ENCODE measurements at places on chromosomes 5 and 9. TPM values are rescaled to one million over a fixed set of nuclear protein-coding genes. Genes with fewer than 3 reads are reported as not detected.
A peak's percentile ranks its signal among the peaks of the same experiment; 100 is the strongest.

- no peak overlapping the region for H3K4me3 ChIP-seq
- no peak for DNase-seq
- no peaks in the 10 kb centered on the region for H3K27me3 ChIP-seq
- peaks cover 9% of the 10 kb centered on the region for H3K36me3 ChIP-seq
- peaks cover 29% of the 10 kb centered on the region for H3K4me1 ChIP-seq
Observed at GRCh38 chr9:136903041-136903554, 16.8 kb downstream of the TRAF2 start.

GRCh38 chr9:94882966-94883641 lies 156.6 kb downstream of the AOPEP start:
- H3K27ac ChIP-seq: no peak overlapping the region
- H3K4me3 ChIP-seq: no peak overlapping the region
- DNase-seq: no peak

- peaks cover 6% of the 10 kb centered on the region for H3K4me1 ChIP-seq
- H3K36me3 ChIP-seq: no peaks in the 10 kb centered on the region
- H3K27ac ChIP-seq: no peak overlapping the region
- no peak overlapping the region for H3K4me3 ChIP-seq
- no peaks in the 10 kb centered on the region for H3K27me3 ChIP-seq
Observed at GRCh38 chr5:154786414-154786813, 31.2 kb downstream of the LARP1 start.

DNA sequence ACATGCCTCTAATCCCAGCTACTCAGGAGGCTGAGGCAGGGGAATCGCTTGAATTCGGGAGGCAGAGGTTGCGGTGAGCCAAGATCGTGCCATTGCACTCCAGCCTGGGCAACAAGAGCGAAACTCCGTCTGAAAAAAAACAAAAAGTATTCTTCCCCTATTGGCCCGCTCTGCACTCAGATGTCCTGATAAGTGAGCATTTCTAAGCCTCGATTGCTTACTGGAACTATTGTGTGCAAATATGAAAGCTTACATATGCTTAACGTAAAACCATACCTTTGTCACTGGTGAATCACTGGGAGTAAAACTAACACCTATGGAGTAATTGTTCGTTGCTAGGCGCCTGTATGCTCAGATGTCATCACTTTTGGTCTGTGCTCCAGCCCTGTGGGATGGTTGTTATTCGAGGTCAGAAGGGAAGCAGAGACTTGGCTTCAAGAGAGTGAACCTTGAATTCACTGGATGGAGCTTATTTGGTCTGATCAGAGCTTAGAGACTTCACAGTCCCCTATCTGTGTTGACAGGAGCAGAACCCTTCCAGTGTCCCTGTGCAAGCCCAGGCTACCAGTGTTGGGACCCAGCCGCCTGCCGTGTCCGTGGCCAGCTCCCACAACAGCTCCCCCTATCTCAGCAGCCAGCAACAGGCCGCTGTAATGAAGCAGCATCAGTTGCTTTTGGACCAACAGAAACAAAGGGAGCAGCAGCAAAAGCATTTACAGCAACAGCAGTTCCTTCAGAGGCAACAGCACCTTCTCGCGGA lies 25.3 kb upstream of the LTC4S start:
- H3K4me1 ChIP-seq: no peaks in the 10 kb centered on the region
- DNase-seq: no peak
- H3K36me3 ChIP-seq: peaks cover 11% of the 10 kb centered on the region
- H3K27ac ChIP-seq: no peak overlapping the region
- H3K27me3 ChIP-seq: no peaks in the 10 kb centered on the region
- H3K4me3 ChIP-seq: no peak overlapping the region

- no peaks in the 10 kb centered on the region for H3K36me3 ChIP-seq
- no peak for DNase-seq
- no peaks in the 10 kb centered on the region for H3K4me1 ChIP-seq
- H3K4me3 ChIP-seq: no peak overlapping the region
- no peak overlapping the region for H3K27ac ChIP-seq
Observed at GRCh38 chr5:53246042-53246836, 136.7 kb upstream of the MOCS2 start.

- DNase-seq: no peak
- no peaks in the 10 kb centered on the region for H3K4me1 ChIP-seq
- no peaks in the 10 kb centered on the region for H3K36me3 ChIP-seq
- no peak overlapping the region for H3K4me3 ChIP-seq
- H3K27me3 ChIP-seq: no peaks in the 10 kb centered on the region
Observed at GRCh38 chr9:86531971-86532640, 177.9 kb upstream of the TUT7 start.

DNA sequence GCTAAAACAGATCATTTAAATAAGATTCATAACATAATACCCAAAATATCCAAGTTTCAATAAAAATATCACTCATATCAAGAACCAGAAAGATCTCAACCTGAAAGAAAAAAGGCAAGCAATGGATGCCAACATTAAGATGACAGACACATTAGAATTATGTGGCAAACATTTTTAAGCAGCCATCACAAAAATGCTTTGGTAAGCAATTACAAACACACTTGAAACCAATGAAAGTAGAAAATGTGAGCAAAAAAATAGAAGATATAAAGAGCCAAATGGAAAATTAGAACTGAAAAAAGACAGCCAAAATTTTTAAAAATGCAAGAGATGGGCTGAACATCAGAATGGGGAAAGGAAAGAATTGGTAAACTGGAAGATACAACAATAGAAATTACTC lies 96.9 kb downstream of the PRELID2 start:
- H3K27me3 ChIP-seq: no peaks in the 10 kb centered on the region
- no peak overlapping the region for H3K27ac ChIP-seq
- DNase-seq: no peak

- no peak overlapping the region for H3K4me3 ChIP-seq
- DNase-seq: no peak
- no peaks in the 10 kb centered on the region for H3K36me3 ChIP-seq
- H3K27ac ChIP-seq: no peak overlapping the region
Observed at GRCh38 chr5:159682623-159683022, 233.7 kb upstream of the ADRA1B start.

- H3K36me3 ChIP-seq: no peaks in the 10 kb centered on the region
- DNase-seq: no peak
- no peaks in the 10 kb centered on the region for H3K27me3 ChIP-seq
- no peak overlapping the region for H3K4me3 ChIP-seq
Observed at GRCh38 chr9:112665347-112665746, 52.6 kb downstream of the INIP start.

DNA sequence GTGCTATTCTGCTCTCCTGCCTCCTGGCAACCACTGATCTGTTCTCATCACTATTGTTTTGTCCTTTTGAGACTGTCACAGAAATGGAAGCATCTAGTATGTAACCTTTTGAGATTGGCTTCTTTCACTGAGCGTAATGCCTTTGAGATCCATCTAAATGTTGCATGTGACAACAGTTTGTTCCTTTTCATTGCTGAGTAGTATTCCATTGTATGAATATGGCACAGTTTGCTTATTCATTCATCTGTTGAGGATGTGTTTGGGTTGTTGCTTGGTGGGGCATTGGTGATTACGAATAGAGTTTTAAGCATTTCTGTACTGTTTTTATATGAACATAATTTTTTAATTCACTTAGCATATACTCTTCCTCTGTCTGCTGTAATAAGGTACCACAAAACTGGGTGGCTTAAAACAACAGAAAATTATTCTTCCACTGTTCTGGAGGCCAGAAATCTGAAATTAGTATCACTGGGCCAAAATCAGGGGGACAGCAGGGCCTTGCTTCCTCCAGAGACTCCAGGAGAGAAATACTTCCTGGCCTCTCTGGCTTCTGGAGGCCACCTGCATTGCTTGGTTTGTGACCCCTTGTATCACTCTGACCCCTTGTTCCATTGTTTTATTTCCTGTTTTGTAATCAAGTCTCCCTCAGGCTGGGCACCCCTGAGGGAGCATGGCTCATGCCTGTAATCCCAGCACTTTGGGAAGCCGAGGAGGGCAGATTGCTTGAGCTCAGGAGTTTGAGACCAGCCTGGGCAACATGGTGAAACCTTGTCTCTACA lies 53.0 kb downstream of the EXOSC2 start:
- no peak overlapping the region for H3K27ac ChIP-seq
- DNase-seq: no peak
- H3K4me1 ChIP-seq: no peaks in the 10 kb centered on the region
- H3K4me3 ChIP-seq: no peak overlapping the region
- no peaks in the 10 kb centered on the region for H3K27me3 ChIP-seq

DNA sequence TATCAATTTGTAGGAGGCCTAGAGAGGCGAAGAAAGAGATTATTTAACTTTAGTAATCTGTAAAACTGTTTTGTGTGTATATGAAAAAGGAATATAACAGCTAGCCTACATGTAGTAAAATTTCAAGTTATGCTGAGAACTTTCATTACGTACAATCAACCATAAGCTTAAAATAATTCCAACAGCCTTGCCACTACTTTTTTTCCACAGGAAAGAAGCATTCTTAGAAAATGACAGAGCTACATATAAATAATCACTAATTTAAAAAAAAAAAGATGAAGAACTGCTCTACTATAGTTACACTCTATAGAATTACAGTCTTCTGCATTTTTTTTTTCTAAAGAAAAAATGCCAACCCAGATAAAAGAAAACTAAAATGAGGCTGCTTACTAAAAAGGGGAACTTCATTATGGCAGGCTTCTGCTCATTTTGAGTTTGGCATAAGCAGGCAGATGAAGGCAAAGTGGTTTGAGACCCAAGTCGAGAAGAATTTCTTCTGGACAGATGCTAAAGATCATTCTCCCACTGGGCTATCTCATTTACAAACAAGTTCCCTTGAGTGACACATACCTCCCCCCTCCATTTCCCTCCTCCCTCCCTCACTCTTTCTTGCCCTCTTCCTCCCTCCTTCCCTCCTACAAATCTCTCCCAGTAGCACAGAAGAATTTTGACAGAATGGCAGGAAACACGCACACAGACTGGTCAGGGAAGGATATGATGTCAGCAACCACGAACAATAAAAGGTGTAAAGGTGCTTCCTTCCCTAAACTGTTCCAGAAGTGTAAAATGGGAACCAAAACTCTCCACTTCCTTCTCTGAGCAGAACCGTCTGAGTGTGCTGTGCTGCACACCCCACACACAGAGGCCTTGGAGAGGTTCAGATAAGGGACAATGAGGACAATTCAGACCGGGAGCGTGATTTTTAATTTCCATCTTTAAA lies 56.1 kb downstream of the MEF2C start:
- H3K27ac ChIP-seq: peak overlapping the region; percentile 1
- H3K27me3 ChIP-seq: no peaks in the 10 kb centered on the region
- H3K36me3 ChIP-seq: no peaks in the 10 kb centered on the region
- no peaks in the 10 kb centered on the region for H3K4me1 ChIP-seq
- no peak overlapping the region for H3K4me3 ChIP-seq
- DNase-seq: peak; percentile 29

DNA sequence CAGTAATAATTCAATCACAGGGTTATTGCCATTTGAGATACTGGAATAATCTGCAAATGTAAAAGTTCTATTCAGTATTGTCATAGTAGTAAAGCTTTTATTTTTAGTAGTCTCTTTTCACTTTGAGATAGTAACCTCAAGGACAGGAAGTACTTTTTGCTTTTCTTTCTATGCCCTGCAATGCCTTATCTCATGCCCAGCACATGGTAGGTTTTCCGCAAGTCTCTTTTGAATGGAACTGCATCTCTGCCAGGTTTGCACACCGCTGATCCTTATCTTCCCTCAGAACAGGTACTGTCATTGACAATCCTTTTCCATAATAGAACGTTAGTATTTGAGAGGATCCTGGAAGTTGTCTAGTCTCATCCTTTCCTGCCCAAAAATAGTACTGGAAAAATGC lies 91.8 kb upstream of the IFNK start:
- DNase-seq: no peak
- no peaks in the 10 kb centered on the region for H3K27me3 ChIP-seq
- H3K4me1 ChIP-seq: peaks cover 5% of the 10 kb centered on the region
- no peak overlapping the region for H3K27ac ChIP-seq

DNA sequence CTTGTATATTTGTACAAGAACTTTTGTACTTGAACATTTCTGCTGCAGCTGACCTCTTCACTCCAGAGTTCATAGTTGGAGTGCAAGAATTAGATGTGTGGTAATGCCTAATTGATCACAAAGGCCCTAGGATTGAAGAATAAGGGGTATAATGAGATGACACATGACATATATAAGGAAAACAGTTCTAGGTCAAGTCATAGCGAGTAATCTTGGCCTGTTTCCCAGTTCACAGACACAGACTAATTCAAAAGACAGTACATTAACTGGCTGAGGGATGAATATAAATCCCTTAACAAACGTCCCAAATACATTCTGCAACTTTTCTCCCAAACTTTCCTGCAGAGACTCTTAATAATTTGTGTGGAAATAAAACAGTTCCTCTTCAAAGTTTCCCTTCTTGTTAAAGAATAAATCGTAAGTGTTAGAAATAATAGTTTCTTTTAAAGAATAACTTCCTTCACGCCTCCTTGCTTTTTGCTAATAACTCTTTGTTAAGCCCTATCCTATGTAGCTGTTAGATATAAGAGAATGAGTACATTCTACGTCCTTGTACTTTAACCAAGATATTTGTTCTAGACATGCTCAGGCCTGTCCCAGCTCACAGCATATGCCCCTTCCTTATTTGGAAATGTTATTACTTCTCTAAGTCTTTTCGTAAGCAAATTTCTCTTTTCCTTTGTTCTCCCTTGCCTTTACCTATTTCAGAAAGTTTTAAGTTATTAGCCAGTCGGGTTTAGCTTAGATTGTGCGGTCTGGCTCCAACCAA lies 556.4 kb upstream of the CTNND2 start:
- H3K27ac ChIP-seq: no peak overlapping the region
- no peaks in the 10 kb centered on the region for H3K27me3 ChIP-seq
- H3K4me1 ChIP-seq: no peaks in the 10 kb centered on the region
- DNase-seq: no peak
- no peak overlapping the region for H3K4me3 ChIP-seq
- no peaks in the 10 kb centered on the region for H3K36me3 ChIP-seq

DNA sequence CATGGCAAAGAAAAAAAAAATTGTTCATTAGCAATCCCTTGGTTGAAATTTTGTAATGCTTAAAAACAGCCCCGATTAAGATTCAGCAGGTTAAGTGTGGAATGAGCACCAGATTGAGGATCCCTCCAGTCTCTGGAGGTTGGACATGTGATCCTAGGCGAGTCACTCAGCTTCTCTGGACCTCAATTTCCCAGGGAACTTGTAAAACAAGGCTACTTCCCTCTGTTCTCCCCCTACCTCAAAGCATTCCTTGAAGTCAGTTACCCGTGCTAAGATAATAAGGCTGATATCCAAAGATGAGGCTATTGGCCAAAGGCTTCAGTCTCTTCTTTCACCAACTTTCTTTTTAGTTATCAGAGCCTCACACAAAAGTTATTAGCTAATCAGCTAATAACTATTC lies 2.9 kb downstream of the KLHL3 start:
- no peak overlapping the region for H3K4me3 ChIP-seq
- no peaks in the 10 kb centered on the region for H3K4me1 ChIP-seq

DNA sequence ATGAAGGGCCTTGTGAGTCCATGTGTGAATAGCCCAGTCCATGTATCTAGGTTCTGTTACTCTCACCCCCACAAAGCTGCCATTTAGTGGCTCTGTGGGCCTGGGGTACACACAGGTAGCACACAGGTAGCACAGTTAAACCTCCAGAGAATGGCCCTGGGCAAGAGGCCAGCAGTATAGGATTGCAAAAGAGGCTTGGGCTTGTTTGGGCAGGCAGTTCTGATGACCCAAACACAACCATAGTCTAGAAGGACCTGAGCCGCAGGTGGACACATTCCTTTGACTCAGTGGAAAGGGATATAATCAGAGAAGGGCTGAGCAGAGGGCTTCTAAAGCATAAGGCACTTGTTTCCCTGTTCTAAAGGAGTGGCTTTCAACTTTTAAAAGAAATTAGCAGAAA lies 326.8 kb upstream of the SGCD start:
- no peaks in the 10 kb centered on the region for H3K4me1 ChIP-seq
- no peak for DNase-seq
- no peaks in the 10 kb centered on the region for H3K36me3 ChIP-seq
- H3K27ac ChIP-seq: no peak overlapping the region

The PRRT1B gene
- 4.5 TPM for total RNA-seq

The ANKRD31 gene
- 0.05 TPM for total RNA-seq

The RANBP17 gene
- total RNA-seq: 9.4 TPM

The NEUROG1 gene
- total RNA-seq: not detected

The FAXDC2 gene
- 7.0 TPM for total RNA-seq

The GABRP gene
- not detected for total RNA-seq

Data from colonic mucosa (tissue), 4 donors.